ENCODE measurements at places on chromosomes 7 and 10.

- DNase-seq, result no peak
Measured at GRCh38 chr7:87155788-87156187, 3.5 kb downstream of the DMTF1 start.

- no peak for DNase-seq
Measured at GRCh38 chr7:53542157-53542556, 506.7 kb downstream of the POM121L12 start.

- no peak for DNase-seq
Measured at GRCh38 chr7:55903985-55904759, 16.9 kb downstream of the ZNF713 start.

DNA sequence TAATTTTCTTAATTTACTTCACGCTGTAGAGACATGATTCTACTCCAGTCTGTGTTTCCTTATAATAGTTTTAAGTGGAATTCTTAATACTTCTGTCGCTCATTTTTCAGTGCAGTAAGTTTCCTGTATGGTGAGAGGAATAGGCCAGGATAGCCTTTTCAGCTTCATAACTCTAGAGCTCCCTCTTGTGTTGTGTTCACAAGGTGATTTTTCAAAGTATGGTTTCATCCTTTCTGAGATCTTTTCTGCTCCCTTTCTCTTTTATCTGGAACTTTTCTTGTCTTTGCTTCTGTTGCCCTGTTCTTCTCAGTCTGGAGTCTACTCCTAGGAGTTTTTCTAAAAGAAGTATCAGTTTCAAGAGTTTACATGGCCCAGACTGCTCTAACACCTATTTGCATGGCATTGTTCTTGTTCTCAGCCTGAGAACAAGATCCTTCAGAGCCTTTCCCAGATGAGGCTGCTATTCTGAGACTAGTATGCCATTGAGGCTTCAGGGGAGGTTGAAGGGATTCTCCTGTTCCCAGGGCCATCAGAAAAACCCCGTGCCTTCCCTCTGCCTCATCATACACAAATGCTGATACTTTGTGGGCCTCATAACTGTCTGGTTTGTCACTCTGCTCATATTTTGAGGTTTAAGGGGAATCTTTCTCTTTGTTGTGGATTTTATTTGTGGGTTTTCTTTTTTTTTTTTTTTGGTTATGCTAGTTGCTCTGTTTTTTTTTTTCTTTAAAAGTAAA is 21.8 kb downstream of the NET1 start:
- no peak for DNase-seq

DNA sequence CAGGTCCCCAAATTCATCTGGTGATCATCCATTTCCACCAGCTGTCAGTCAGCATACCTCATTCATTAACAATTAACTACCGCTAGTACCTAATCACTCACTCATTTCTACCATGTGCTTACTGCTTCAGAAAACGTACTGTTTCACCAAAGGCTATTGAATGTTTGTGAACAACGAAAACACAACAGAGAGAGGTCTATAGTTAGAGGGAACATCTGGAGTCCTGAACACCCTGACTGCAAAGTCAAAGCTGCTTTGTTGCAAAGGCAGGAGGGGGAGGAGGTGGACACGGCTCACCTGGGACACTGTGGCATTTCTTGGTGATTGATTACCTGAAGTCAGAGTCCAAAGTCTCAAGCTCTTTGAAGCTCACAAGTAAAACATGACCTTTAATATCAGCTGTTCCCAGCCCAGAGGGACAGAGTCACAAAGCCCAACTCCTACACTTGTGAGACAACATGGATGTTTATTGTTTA is 342.3 kb upstream of the ADARB2 start:
- DNase-seq, result no peak

- no peak for DNase-seq
Measured at GRCh38 chr10:69495666-69496065, 44.4 kb downstream of the TSPAN15 start.

DNA sequence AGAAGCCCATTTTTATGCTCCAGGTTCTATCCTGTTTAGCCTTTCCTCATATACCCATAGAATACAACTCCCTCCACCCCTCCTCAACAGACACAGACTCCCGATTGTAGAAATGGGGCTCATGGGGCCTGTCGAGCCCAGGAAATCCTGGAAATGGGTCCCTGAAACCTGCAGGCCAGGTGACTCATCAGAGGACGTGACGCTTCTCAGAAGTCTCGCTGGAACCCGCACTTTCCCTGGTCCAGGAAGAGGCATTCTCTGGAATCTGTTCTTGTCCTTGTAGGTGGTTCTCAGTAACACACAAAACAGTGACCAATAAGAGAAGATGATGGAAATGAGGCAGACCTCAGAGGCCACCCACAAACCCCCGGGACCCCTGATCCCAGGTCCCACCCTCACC is 244.8 kb upstream of the PPP2R2D start:
- no peak for DNase-seq

GRCh38 chr7:18570441-18570840 is 74.9 kb downstream of the HDAC9 start:
- no peak for DNase-seq

- DNase-seq, result no peak
Measured at GRCh38 chr10:42958142-42958868, 118.6 kb upstream of the RET start.

- DNase-seq, result no peak
Measured at GRCh38 chr10:50431791-50432190, 180.5 kb upstream of the ASAH2 start.

GRCh38 chr10:59265141-59265540 is 88.7 kb downstream of the PHYHIPL start:
- no peak for DNase-seq

GRCh38 chr10:48317321-48317990 is 11.0 kb downstream of the MAPK8 start:
- no peak for DNase-seq

DNA sequence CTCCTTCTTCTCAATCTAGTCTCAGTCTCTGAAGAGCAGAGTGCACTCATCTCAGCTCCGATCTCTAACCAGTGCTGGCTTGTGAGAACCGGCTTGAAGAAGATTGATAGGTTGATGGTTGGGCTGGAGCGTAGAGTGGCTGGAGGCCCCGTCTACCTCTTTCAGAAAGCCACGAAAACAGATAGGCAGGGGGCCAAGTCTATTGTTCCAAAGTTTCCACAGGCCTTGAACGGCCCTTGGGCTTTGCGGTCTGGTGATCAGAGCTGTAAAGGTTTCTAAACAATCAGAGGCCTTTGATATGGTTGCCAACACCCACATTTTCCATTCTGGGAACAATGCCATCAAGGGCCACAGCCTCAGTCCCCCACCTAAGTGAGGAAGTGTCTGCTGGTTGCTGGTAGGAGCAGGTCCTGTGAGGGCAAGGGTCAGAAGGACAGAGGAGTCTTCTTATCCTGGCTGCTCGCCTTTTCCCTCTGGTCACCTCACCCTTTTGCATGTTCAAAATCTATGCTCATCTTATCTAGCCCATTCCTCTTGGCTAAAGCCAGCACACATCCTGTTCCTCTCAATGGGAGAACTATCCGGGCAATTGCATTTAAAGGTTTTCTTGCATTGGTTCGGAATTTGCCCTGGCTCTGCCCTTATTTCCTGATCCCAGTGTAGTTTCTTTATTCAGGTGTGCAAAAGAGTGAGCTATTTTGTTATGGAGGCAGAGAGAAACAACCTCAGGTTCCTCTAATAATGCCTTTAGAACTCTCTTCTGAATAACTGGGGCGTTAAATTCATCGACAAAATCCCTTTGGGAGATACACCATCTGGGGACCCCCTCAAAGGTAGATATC is 70.3 kb upstream of the KMT2E start:
- DNase-seq, result peak; percentile 53

- no peak for DNase-seq
Measured at GRCh38 chr7:85456254-85456653, 269.4 kb upstream of the SEMA3D start.

DNA sequence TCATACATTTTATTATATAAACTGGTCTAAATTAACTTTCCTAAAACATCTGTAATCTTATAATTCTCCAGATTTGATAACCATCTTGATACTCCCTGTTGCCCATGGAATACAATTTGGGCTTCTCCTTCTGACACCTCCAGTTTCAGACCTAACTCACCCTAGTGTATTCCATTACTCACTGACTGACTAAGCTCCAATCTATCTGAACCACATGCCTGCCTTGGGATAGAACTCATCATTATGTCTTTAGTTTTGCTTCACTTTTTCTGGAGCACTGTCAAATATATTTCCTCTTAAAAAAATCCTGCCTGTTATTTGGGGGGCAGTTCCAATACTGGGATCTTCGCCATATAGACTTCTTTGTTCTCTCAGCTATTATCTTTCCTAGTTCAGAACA is 4.9 kb upstream of the FOXP2 start:
- DNase-seq, result no peak

DNA sequence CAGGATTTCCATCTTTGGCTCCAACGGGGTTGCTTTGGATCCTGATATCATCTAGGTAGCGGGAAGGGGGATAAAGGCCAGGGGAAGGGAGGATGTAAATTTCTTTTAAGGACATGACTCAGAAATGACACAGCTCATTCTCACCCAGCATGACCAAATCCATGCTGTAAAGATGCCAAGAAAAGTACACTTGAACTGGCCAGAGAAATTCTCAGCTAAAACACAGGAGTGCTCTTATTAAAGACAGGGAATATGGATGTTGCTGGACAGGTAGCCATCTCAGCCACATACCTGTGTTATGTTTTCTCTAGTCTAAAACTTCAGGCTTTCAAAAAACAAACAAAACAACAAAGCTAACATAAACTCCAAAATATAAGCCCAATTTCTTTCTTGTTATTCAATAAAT is 68.3 kb downstream of the NAMPT start:
- no peak for DNase-seq

- DNase-seq, result no peak
Measured at GRCh38 chr7:158362001-158362400, 225.6 kb downstream of the PTPRN2 start.

GRCh38 chr7:141071260-141071854 is 2.5 kb upstream of the TMEM178B start:
- DNase-seq, result no peak

GRCh38 chr7:88789480-88790064 is 6.0 kb downstream of the TEX47 start:
- no peak for DNase-seq

DNA sequence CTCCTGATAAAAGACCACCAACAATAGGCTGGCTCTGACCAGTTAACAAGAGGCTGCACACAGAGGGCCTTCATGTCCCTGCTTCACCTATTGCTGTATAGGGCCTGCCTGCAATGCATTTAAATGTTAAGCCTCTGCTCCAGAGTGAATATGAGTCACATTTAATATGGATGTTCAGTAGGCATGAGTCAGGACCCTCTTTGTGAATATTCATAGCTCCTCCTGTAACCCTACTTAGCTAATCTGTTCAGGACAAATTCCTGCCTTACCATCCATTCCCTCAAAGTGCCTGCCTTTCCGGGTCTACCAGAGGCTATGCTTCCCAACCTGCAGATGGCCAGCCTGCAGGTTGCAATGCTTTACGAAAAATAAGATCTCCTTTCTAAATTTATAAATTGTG is 32.5 kb downstream of the ARHGAP22 start:
- DNase-seq, result no peak

DNA sequence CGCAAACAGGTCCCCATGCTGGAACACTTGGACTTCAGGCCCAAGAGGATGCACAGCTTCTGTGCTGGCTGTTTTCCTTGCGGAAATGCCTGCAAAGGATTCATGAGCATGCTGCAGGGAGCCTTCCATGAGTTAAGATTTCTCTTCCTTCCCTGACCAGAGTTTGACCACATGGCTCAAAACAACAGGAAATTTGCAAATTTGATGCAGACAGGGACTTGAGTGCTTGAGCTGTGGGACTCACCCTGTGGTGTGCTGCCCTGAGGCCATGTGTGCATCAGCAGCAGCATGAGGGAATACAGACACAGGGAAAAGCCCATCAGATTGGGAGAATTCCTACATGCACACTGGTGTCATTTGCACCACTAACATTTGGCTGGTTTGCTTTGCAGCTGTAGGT is 195.4 kb downstream of the CDC14C start:
- DNase-seq, result no peak

DNA sequence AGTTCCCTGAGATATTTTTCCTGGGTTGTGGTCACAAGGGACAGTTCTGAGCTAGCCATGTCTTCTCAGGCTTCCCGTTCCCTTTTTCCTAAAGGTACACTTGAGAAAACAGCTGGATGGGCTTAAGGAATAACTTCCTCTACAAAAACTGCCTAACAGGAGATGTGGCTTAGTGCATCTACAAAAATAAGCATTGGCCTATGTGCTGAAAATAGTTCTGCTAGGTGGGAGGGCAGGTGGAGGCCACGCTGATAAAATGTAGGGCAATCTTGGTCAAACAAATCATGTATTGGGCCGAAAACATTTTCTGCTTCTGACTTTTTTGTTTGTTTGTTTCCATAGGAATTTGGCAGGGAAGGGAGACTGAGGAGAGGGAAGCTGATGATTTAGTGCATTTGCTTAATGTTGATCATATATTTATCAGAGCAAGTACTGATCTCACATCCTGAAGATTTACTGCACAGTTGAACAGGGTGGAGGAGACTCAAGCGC is 409.4 kb upstream of the FZD8 start:
- no peak for DNase-seq

GRCh38 chr7:44565795-44566559 is 7.7 kb downstream of the DDX56 start:
- DNase-seq, result no peak

DNA sequence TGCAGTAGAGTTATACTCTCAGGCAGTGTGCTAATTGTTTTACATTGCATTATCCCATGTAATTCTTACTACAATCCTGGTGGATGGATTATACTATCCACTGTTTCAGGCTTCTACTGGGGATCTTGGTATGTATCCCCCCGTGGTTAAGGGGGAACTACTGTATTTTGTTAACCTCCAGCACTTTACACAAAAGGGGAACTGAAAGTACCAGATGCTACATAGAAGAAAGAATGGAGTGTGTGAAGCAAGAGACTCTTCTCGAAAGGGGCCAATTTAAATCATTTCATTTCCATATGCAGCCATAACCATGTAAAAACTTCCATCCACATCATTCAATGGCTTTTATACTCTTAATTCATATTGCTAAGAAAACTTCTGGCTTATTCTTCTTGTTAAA is 69.4 kb downstream of the C1GALT1 start:
- no peak for DNase-seq

DNA sequence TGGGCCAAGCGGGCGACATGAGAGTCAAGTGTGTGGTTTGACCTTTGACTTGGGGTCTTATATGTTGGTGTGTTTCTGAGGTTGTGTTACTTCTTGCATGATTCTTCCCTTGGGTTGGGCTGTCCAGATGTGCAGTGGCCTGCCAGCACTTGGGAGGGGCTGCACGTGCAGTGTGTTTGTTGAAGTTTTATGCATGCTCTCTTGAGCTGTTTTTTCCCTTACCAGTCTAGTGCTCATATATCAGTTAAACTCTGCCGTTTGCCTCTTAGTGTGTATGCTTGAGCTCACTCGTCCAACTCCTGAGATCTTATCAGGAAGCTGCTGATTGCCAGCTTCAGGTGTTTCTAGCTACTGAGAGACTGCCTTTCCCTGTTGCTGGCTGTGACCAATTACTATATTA is 23.1 kb downstream of the SP4 start:
- no peak for DNase-seq

GRCh38 chr10:123663522-123663921 is 2.6 kb upstream of the GPR26 start:
- DNase-seq, result no peak

- no peak for DNase-seq
Measured at GRCh38 chr10:97174941-97175340, 10.8 kb downstream of the SLIT1 start.

- DNase-seq, result no peak
Measured at GRCh38 chr7:127390817-127391590, 1.5 kb downstream of the ZNF800 start.

- no peak for DNase-seq
Measured at GRCh38 chr10:133456041-133456951, 2.6 kb downstream of the SCART1 start.

GRCh38 chr10:37952043-37952755 is 24.2 kb downstream of the ZNF25 start:
- no peak for DNase-seq

GRCh38 chr7:17094963-17095574 is 203.4 kb upstream of the AHR start:
- DNase-seq, result no peak
